Fibroblast of skin of left quadriceps (primary cell): ENCODE measurements at places on chromosomes 7 and 10.

DNA sequence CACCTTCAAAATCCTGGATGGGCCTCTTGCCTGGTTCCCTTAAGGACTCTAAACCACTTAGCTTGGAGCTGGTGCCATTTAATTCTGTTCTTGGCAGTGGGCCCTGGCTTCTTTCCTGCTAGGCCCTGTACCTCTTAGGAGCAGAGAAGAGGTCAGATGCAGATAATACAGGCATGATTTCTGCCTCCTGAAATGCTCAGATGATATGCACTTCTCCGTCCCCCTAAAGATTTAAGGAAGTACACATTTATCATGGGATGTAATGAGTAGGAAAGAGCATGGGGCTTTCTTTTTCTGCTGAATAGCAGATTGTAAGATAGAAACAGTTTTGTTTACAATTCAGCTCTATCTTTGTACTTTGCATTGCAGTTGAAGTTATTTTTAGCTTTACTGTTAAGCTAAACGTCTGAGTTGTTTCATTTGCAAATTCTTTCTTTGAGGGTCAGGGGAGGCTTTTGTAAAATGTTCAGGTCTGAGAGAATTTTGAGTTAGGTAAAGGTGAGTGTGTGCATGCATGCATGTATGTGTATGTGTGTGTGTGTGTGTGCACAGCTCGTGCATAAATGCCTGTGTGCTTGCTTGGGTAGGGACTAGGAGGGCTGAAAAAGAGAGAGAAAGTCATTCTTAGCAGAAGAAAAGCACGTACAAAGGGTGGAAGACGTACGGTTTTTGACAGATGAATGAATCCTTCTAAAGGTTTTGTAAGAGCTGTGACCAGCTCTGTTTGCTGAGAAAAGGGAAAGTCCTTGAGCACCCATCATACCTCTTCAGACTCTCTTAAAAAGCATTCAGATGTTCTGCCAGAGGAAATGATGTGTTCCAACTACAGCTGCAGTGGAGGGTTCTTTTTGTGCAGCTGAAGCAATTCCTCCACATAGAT lies 364.2 kb downstream of the AUTS2 start:
- DNase-seq = no peak

DNA sequence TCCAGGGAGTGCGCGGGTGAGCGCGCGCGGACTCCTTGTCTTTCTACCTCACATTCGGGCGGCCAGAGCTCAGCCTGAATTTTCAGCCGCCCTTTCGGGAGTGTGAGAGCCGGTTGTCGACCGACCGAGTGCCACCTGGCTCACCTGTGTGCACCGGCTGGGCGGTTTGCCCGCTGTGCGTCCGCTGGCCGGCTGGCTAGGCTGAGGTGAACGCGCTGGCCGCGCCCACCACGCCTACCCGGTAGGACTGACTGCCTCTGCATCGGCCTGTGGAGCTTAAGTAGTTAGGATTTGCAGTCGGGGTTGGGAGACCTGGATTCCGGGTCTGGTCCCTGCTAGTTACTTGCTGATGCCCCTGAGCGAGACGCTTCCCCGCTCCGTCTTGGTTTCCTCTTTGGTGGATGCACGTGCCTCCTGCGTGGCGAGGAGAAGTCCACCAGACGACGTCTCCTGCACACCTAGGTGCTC lies 553 bp downstream of the TSPAN15 start:
- DNase-seq = no peak

DNA sequence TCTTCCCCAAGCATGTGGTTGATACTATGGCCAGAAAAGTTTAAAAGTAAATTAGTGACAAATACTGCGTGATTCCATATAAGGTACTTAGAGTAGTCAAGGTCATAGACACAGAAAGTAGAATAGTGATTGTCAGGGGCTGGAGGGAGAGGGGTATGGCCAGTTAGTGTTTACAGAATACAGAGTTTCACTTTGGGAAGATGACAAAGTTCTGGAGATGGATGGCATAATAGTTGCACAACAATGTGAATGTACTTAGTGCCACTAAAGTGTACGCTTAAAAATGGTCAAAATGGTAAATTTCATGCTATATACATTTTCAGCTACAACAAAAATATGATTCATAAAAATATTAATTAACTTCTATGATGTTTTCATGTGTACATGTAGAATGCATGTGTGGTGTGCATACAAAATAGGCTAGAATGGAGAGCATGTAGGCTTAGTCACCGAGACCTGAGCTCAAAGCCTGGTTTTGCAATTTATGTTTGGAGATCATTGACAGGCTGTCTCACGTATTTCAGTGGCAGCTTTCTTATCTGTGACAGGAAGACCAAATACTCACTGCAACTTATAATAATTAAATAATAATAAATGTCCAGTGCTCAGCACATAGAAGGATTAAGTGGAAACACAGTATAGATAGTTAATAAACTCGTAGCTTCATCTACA lies 625.6 kb downstream of the SUGCT start:
- no peak for DNase-seq

- no peak for DNase-seq
These were observed 200.8 kb upstream of the PFKP start for GRCh38 chr10:2866569-2866968.

DNA sequence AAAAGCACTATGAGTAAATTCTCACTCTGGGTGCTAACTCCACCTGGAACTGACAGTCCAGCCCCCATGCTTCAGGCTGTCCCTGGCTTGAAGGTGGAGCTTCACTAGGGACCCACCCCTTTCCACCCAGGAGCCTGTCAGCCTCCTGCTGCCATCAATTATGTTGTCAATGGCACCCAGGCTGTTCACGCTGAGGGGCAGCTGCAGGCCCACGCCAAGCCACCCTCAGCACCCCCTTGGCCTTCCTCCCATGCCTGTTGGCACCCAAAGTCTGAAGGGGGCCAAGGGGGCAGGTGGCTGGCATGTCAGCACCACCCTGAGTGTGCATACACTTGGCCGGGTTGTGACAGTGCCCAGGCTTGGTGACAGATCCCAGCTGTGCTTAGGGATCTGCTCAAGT lies 149.3 kb downstream of the NXPH1 start:
- no peak for DNase-seq

DNA sequence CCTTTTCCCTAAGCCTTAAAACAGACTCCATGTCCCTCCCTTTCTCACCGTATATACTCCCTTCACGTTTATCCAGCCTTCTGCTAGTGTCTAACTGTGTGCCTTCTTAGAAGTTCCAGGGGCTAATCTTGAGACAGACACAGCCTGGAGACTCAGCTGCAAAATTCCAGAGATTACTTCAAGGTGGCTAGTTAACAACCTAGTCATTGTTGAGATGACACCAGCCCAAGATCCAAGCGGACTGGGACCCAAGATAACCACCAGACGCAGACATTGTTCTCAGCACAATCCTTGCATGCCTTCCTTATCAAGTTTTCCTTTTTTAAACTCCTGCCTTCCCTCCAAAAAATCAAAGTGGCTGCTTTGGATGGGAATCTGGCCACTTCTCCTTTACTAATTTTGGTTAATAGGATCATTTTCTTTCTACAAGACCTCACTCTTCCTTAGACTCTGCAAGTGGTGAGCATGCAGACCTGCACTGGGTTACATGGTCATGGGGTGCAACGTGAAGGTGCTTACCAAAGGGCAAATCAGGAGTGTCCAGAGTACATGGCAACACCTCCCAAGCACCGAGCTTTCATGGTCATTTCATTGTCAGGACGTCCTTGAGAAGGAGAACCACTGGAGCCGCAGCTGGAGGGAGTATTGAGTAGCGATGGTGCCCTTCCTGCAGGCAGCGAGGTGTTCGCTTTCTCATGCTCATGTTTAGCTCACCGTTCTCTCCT lies 69.7 kb downstream of the ANLN start:
- DNase-seq = no peak

DNA sequence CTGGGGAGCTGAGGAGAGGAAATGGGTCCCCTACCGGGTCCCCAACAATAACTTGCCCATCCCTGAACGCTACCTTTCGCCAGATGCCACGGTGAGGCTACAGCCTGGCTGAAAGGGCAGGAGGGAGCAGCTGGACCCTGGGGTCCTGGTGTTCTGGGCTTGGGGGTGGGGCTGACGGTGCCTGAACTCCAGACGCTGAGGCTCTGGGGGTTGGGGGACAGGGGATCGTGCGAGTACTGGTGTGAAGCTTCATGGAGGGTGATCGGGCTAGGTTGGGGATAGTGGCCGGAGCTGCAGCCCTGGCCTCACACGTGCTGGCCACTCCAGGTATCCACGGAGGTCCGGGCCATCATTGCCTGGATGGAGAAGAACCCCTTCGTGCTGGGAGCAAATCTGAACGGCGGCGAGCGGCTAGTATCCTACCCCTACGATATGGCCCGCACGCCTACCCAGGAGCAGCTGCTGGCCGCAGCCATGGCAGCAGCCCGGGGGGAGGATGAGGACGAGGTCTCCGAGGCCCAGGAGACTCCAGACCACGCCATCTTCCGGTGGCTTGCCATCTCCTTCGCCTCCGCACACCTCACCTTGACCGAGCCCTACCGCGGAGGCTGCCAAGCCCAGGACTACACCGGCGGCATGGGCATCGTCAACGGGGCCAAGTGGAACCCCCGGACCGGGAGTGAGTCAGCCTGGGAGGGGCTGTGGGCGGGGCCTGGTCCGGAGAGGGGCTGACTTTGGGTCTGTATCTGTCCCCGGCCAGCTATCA lies 8.3 kb downstream of the AEBP1 start:
- no peak for DNase-seq

- peak; percentile 48 for DNase-seq
These were observed 181.6 kb upstream of the NEBL start for GRCh38 chr10:21078410-21079329.

- no peak for DNase-seq
These were observed 146.2 kb downstream of the ICA1 start for GRCh38 chr7:8115547-8116402.

DNA sequence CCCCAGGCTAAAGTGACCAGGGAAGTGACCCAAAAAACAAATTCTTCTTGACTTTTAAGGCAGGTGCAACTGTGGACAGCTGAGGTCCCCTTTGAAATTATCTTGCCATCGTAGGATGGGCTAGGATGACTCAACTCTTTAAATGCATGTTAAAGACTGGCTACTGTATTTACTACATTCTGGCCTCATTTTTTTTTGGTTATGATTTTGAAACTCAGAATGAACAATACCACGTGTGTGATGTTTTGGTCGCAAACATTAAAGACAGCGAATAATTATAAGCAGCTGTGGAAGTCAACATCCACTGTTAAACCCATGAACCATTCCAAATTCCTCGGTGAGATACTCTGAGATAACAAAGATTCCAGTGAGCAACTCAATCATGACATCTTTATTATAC lies 1.2 kb upstream of the SLC13A4 start:
- DNase-seq = peak; percentile 55

GRCh38 chr10:130227883-130228282 lies 91.7 kb downstream of the GLRX3 start:
- no peak for DNase-seq

DNA sequence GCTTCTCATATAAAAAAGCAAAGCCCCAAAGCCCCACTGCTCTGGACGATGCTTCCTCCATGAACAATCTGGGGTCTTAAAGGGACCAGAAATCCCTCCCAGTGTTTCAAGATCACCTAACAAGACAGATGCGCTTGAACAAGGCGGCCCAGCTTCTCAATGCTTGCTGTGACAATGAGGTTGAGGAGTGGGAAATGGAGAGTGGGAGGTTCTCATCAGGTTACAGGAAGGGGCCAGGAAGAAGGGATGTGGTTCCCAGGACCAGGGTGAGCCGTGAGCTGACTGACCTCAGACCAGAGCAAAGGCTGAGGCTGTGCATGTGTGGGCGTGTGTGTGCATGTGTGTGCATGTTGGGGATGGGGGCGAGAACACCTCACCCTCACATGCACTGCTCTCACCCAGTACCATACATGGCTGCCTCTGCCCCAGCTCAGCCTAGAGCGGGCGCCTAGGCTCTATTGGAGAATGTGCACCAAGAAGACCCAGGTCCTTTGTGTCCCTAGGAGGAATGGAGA lies 220.8 kb upstream of the GPR26 start:
- DNase-seq = no peak

GRCh38 chr7:134818613-134819345 lies 39.3 kb downstream of the CALD1 start:
- no peak for DNase-seq

- DNase-seq = no peak
These were observed 11.1 kb downstream of the LIPA start for GRCh38 chr10:89240519-89240918.
